ENCODE measurements at places on chromosomes 11 and 22.

GRCh38 chr11:129247135-129247534, 55.0 kb upstream of the ARHGAP32 start:
- DNase-seq, result no peak

DNA sequence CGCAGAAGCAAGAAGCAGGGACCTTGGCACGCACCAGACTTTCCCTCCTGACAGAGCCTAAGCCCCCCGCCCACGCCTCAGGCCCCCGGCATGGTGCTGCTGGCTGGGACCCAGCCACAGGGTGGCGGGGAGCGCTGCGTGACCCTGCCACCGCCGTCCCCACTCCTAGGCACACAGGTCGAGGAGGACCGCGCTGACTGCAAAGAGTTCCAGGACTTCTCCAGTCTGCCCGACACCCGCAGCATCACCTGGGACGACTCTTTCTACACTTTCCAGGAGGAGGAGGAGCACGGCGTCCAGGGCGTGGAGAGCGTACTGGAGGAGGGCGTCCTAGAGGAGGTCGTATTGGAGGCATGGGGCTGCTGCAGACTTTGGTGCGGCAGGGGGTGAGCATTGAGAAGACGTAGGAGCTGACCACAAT, 103.7 kb downstream of the TRIM51G start:
- no peak for DNase-seq

DNA sequence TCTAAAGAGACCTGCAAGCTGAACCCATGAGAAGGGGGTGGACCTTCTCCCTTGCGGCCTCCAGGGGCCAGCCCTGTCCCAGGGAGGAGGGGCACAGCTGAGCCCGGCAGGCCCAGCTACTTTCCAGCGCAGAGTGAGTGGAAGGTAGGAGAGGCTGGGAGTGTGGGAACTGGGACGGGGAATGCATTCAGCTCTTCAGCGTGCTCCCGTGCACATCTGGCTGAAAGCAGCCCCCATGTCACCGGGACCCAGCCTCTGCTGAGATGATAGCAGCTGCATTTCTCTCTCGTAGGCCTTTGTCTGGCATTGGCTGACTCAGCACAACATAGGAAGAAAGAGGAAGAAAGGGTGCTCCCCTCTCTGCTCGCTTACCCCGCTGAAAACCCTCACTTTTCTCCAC, 951.5 kb downstream of the TBC1D22A start:
- DNase-seq, result no peak

- no peak for DNase-seq
These were observed 16.8 kb downstream of the DGCR2 start for GRCh38 chr22:19105456-19105855.

- DNase-seq, result no peak
These were observed 198.9 kb upstream of the ZC3H12C start for GRCh38 chr11:109894242-109894641.

DNA sequence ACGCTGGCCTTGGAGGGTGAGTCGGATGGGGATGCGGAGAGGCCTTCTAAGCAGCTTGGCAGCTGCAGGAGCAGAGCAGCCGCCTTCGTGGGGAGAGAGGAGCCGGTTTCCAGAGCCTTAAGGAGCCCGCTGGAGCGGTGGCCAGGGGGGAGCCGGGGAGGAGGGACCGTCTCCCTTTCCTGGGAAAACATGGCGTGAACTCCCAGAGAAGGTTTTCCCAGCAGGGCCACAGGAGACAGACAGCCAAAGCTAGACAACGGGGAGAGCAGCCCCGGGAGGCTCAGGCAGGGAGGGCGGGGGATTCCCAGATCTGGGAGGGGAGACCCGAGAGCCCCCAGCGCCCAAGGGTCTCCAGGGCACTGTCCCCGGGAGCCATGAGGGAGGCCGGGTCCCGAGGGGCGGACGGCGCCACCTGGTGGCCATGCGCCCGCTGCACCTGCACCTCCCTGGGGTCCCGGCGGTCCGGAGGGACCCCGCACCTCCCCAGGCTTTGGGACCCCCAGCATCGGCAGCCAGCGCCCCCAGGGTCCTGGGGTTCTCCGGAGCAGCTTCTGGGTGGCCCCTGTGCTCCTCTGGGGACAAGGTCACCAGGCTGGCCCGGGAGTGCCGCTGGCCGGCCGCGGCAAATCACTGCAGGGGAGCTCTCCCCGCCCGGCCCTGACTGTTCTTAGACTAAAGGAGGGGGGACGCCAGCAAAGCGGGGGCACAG, 2.4 kb upstream of the SYT8 start:
- DNase-seq, result no peak

DNA sequence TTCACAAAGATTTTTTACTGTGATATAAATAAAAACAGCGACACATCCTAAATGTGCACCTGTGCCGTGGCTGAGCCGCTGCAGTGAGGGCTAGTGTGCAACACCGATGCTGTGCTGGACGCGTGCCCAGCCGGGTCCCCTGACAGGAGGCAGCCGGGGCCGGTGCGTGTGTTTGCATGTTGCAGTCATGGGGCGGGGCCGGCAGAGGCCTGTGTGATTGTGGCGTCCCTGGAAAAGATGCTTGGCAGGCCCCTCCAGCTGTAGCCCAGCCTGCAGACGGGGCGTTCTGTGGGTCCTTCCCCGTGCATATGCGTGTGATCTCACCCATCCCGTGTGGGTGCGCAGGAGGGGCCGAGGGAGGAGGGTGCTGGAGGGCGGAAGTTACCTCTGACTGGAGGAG, 30.6 kb downstream of the MUC6 start:
- DNase-seq, result no peak

DNA sequence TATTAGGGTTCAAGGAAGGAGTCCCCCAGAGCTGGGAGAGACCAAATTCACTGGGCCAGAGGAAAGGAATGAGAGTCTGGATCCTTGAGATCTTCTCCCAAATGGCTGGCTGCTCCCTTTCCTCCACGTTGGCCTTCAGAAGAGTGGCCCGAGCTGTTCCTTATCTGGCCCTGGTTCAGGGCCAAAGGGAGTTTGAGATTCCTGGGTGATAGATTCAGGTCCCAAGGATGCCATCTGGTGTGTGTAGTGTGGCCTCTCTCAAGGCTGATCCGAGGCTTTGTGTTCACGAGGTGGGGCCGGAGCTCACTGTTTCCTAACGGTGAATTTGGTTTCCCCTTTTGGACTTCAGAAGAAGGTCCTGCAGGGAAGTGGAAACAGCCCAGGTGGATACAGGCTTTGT, 17.4 kb upstream of the ABCC8 start:
- no peak for DNase-seq

GRCh38 chr22:47151490-47151889, 389.0 kb downstream of the TBC1D22A start:
- peak; percentile 25 for DNase-seq

- DNase-seq, result no peak
These were observed 369 bp downstream of the DHCR7 start for GRCh38 chr11:71447791-71448256.

GRCh38 chr11:19511413-19512183, 201.0 kb upstream of the NAV2 start:
- DNase-seq, result no peak
